ENCODE measurements at places on chromosomes 5 and 9.

GRCh38 chr5:14208071-14209021, 65.2 kb downstream of the TRIO start:
- DNase-seq, result no peak

DNA sequence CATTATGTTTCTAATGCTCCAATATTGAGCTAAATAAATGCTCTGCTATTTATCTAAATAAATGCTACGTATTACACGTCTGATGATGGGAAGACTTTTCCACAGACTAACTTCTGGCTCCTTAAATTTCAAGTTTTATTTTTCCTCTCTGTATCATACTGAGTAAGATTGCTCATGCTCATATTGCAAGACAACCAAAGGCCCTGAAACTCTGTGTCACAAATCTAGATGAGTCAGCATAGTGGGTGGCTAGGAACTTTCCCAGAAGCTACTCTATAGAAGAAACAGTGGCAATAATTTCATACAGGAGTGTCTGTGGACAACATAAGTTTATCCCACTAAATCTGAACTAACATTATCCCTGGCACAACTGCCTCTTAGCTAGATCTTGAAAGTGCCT, 53.0 kb upstream of the RFX3 start:
- DNase-seq, result no peak

DNA sequence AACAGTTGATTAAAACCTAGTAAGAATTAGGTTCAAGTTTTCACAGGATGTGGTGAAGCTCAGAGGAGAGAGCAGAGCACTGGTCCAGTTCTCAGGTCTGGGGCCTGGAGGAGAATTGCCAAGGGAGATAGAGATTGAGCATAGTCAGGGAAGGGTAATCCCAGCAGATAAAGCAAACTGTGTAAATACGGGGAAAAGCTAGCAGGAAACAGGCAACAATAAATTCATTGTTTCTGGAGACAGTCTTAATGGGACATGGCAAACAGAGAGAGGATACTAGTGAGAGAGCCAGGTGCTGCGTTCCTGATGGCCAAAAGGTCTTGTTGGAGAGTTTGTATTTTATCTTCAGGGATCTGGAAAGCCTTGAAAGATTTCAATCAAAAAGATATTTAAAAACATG, 333.0 kb downstream of the PDE4D start:
- no peak for DNase-seq

- DNase-seq, result peak; percentile 52
These were observed 7.1 kb upstream of the AGPAT2 start for GRCh38 chr9:136694163-136694871.

GRCh38 chr5:107342371-107342770, 328.4 kb downstream of the EFNA5 start:
- DNase-seq, result no peak

- no peak for DNase-seq
These were observed 2.3 kb downstream of the EIF4E1B start for GRCh38 chr5:176632745-176633144.

DNA sequence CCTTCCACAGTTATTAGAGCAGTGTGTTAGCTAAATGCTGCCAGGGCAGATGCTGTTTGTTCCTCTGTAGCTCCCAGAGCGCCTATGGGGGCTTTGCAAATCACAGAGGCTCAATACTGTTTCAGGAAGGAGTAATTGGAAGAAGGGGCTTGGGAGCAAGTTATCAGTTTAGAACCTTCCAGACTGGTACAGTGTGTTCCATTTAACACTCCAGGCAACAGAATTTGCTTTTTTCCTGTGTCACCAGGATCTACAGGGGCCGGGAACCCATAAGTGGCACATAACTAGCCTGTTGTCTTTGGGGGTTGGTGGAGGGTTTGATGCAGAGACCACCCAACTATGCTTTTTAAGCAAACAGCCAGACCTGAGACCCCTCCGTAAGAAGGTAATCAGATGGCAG, 307.3 kb upstream of the KCNN2 start:
- DNase-seq, result no peak

DNA sequence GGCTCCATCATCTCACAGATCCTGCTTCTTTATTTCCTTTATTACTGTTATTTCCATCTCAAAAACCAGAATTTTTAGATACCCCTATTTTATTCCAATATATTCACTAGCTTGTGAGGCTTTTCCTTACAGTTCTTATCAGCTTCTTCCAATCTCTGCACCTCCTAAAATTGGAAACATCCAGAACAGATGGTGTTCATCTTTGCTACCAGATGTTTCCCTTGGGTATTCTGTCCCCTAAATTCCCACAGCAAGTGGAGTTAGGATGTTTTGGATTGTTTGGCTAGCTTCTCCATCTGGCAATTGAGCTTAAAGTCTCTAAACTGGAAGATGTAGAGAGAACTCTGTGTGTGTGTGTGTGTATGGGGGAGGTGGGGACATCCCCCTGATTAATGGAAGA, 580.4 kb downstream of the DTWD2 start:
- DNase-seq, result no peak

DNA sequence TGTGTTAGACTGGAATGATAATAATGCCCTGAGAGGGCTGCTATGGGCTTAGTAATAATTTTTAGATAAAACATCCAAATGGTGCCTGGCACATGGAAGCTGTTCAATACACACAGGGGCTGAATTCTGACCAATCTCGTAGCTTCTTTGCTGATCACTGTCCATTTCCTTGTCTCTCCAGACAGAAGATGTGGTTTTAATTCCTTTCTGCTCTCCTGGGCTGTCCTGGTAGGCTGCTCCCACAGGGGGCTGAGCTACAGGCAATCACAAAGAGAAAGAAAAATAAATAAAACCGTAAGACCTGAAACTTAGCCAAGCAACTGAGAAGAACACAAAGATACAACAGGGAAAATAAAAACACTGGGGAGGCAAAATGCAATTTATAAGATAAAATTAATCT, 136.5 kb downstream of the CDK5RAP2 start:
- no peak for DNase-seq

GRCh38 chr5:65329266-65329665, 152.5 kb downstream of the ADAMTS6 start:
- DNase-seq, result no peak

- DNase-seq, result no peak
These were observed 80.3 kb downstream of the IQGAP2 start for GRCh38 chr5:76483433-76483832.

DNA sequence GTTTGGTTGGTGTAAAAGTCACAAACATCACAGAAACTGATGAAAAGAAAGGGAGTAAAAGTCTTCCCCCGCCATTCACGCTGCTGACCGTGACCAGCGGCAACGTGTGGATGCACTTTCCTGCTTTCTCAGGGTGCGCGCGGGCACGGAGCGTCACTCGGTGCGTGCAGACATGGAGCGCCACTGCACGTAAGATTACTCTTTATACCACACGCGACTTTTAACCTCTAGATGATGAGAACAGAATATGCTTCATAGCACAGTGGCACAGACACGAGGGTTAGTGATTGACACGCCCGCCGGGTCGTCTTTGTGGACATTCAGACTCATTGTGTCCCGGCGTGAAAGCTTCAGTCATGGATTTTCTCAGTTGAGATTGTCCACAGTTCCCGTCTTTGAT, 15.7 kb downstream of the CEP72 start:
- no peak for DNase-seq

- no peak for DNase-seq
These were observed 54.0 kb upstream of the ALDH1B1 start for GRCh38 chr9:38338342-38339018.

DNA sequence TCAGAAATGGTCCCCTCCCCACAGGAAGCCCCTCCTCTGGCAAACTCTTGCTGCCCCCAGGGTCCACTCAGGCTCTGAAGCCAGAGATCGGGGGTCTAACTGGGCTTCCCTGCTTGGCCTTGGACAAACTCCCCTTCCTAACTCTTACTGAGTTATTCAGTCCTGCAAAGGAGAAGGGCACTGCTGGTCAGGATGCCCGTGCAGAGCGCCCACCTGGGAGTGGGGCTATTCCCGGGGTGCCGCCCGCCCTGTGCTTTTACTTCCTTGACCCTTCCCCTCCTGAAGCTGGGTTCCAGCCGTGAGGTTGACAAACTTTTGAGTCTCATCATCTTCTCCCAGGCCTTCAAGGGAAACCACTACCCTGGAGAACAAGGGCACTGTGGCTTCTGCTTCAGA, 4.9 kb downstream of the TBC1D9B start:
- no peak for DNase-seq

GRCh38 chr5:78377056-78377717, 16.8 kb downstream of the SCAMP1 start:
- DNase-seq, result no peak
